ENCODE measurements at places on chromosomes 2 and 18.
A peak's percentile ranks its signal among the peaks of the same experiment; 100 is the strongest.

GRCh38 chr2:20015482-20016083, 3.1 kb upstream of the MATN3 start:
- DNase-seq, result peak; percentile 28

GRCh38 chr2:143399631-143400069, 270.4 kb downstream of the ARHGAP15 start:
- no peak for DNase-seq

- DNase-seq, result no peak
These were observed 3.7 kb upstream of the ATG16L1 start for GRCh38 chr2:233247744-233248143.

DNA sequence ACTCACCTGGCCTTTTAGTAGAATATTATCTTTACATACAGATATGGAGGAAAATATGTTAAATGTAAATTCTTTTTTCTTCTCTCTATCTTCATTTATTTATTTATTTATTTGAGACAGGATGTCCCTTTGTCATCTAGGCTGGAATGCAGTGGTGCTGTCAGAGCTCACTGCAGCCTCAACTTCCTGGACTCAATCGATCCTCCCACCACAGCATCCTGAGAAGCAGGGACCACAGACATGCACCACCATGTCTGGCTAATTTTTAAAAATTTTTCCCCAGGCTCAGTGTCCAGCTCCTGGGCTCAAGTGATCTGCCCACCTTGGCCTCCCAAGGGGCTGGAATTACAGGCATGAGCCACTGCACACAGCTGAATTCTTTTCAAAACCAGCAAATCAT, 20.3 kb downstream of the KYNU start:
- DNase-seq, result no peak

DNA sequence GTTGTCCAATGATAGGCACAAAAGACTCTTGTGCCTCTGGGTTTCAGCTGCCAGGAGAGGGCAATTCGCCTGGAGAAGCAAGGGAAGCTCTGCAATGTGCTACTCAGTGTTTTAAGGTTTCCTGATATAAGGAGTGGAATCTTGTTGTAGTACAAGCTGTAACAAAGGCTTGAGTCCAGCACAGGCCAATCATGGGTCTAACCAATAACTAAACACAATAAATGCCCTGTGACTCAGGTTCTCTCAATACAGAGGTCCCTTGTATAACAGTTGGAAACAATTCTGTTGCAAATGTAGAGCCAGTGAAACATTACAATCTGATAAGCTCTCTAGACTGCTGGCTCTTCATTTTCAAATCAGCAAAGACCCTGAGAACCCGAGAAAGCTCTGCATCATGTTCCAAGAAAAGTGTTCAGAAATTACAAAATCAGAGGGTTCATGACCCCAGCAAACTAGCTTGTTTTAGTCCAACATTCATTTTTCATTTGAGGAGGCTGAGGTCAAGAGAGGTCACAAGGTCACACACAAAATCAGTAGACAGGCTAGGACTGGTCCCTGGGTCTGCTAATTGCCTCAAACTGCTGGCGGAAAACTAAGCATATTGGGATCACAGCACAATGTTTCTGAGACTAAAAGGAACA, 59.0 kb upstream of the DNMT3A start:
- no peak for DNase-seq

DNA sequence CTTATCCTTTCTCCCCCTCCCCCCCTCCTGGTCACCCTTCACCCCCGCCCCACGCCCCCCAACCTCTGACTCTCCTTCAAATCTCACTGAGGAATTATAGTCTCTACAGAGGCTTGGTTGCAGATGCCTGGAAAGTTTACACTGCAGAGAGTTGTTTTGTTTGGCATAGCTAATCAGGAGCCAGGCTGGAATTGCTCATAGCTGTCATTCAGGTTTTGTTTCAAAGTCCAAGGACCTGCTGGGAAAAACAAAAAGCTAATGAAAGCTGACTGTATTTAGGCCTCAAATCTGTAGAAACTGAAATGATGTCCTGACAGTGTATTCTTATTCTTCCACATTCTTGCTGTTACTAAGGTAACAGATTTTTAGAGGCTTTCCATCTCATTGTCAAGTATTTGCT, 22.6 kb downstream of the GREB1L start:
- no peak for DNase-seq

DNA sequence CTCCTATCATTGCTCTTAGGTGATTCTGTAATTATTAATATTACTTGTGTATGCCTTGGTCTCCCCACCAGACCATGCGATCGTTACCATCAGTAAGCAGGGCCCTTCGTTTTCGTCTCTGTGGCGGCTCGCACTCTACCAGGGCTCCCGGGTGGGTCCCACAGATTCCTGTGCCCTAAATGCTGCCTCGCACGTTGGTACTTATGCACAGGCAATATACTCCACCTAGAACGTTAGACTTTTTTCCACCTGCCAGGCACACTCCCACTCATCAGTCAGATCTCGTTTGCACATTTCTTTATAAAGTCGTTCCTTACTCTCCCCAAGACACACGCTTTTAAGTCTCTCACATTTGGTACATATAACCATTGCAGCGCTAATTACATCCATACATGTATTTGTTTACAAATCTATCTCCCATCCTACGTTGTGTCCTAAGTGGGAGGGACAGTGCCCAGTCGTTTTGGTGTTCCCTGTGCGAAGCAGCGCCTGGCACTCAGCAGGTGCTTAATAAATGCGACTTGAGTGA, 901 bp downstream of the FEZ2 start:
- no peak for DNase-seq

- no peak for DNase-seq
These were observed 8.1 kb upstream of the WIPF1 start for GRCh38 chr2:174605687-174606086.

DNA sequence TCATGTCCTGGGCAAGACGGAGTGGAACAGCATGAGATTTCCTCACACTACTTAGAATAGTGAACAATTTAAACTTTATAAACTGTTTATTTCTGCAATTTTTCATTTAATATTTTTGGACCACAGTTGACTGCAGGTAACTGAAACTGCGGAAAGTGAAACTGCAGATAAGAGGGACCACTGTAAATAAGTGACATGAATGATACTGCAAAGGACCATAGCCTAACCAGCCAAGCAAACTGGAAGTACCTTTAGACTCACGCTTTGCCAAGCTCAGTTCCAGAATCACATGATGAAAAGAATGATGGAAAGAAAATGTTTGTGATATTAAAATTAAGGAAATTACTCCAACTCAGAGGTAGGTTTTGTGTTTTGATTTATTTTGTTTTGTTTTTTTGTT, 94.6 kb upstream of the ITGA4 start:
- DNase-seq, result no peak

DNA sequence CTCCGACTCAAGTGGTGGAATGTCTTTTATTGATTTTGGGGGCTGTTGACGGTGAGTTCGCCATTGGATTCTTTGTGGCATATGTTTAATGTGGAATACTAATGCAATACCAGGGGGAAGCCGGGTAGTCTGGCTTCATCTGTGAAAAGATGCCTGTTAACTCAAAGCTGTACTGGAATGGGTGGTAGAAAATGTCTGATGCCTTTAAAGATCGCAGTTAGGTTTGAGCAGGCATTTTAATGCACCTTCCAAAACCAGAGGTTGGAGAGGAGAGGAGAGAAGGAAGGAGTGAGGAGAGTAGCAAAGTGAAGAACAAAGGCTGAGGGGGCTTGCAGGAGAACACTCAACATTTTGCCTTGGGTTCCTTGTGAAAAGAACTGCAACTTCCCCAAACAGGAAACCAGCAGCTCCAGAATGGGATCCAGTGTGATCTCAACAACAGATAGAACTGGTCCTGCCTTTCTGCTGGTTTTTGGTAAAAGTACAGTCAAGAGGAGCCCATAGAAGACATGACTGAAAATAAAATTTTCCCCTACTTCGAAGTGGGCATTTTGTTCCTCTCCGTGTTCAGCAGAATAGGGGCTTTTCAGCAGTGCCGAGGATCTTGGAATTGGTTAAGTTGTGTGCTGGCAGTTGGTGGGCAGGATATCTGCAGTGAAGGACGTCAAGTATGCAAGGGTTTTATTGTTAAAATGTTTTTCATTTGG, 1.5 kb downstream of the ZNF532 start:
- no peak for DNase-seq

GRCh38 chr2:68971591-68972231, 2.7 kb upstream of the GKN1 start:
- DNase-seq, result peak; percentile 37

DNA sequence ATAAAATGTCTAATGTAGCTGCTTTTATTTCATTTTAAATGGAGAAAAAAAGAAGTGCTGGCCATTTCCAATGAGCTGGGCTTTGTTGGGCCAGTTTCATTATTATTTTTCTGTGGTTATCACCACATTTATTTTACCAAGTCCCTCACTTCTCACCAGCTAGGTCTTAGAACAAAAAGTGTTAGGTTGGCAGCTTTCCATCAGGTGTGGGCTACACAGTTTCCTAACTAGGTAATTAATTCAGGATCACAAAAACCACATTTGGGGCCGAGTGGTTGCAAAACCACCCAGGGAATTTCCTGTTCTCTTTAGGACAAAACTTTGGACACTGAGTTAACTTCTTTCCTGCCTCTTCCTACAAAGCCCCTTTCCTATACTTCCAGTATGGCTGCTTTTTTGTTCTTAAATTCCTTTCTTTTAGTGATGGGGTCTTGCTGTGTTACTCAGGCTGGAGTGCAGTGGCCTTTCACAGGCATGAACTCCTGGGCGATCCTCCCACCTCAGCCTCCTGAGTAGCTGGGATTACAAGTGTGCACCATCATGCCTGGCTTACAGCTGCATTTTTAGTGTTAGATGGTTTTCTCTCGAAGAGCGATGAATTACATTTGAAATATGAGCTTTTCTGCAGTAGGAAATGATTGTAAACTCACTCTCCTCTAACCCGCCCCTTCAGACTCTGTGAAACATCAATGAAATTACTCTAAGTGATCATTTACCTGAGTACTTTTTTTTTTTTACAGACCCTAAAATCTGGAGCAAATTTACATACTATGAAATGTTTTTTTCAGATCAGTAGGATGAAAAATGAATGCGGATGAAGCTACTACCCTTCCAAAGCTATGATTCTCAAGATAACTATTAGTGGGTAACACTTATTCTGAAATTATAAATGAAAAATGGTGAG, 2.6 kb upstream of the ZFP36L2 start:
- no peak for DNase-seq

GRCh38 chr2:227939271-227940027, 68.0 kb downstream of the DAW1 start:
- no peak for DNase-seq

GRCh38 chr18:62085756-62086155, 101.1 kb downstream of the PIGN start:
- no peak for DNase-seq

GRCh38 chr2:85329181-85329651, 1.4 kb upstream of the TGOLN2 start:
- no peak for DNase-seq

DNA sequence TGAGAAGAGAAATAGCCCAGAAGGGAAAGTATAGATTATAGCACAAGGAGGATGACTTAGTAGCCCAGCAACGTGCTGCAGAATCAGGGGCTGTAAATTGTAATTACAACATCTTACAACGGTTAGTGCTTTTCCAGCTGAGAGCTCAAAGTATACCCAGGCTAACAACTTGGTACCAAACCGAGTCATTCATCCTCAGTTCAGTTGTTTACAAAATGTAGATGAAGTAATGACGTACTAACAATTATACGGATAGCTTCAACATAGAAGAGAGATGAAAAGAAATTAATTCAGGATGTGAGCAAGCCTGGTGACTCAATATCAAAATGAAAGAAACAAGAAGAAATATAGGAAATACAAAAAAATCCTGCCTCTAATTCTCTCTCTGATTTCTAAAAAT, 99.2 kb downstream of the DYNAP start:
- DNase-seq, result no peak

DNA sequence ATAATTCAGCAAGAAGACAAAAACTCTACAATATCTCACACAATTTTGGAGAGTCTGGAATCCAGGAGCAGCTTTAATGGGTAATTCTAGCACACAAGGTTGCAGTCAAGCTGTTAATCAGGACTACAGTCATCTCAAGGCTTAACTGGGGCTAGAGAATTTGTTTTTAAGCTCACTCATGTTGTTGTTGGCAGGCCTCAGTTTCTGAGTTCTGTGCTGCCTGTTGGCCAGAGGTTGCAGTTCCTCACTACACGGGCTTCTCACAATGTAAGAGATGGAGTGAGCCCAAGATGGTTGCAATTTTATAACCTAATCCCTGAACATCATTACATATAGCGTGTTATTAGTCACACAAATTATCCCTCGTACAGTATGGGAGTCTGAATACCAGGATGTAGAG, 50.6 kb upstream of the TMEFF2 start:
- no peak for DNase-seq

GRCh38 chr2:136000502-136000901, 15.1 kb upstream of the DARS1 start:
- DNase-seq, result no peak

DNA sequence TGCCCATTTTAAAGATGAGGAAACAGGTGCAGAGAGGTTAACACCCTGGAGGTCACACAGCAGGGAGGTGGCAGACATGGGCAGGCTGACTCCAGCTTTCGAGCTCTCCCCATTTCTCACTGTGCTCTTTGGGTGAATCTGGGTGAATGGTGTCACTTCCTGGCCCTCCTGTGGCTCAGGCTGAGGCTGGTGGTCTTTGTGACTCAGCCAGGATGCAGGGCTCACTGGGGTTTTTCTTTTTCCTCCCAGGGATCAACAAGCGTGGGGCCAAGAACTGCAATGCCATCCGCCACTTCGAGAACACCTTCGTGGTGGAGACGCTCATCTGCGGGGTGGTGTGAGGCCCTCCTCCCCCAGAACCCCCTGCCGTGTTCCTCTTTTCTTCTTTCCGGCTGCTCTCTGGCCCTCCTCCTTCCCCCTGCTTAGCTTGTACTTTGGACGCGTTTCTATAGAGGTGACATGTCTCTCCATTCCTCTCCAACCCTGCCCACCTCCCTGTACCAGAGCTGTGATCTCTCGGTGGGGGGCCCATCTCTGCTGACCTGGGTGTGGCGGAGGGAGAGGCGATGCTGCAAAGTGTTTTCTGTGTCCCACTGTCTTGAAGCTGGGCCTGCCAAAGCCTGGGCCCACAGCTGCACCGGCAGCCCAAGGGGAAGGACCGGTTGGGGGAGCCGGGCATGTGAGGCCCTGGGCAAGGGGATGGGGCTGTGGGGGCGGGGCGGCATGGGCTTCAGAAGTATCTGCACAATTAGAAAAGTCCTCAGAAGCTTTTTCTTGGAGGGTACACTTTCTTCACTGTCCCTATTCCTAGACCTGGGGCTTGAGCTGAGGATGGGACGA, 13.2 kb downstream of the ITM2C start:
- no peak for DNase-seq

- DNase-seq, result no peak
These were observed 196.0 kb upstream of the SLC39A10 start for GRCh38 chr2:195461010-195461409.

GRCh38 chr2:183219888-183220287, 95.6 kb downstream of the NUP35 start:
- DNase-seq, result no peak

GRCh38 chr2:210503001-210503623, 26.6 kb upstream of the LANCL1 start:
- peak; percentile 5 for DNase-seq

All from AG09319 (cell line).